ENCODE measurements at places on chromosomes 5 and 9. TPM values are rescaled to one million over a fixed set of nuclear protein-coding genes. Genes with fewer than 3 reads are reported as not detected.

Gene SH3RF2
- total RNA-seq, result not detected

GRCh38 chr5:53337827-53338226, 142.6 kb upstream of the FST start:
- no peak for DNase-seq

Gene ADAMTS12
- total RNA-seq, result 0.11 TPM

GRCh38 chr9:32644698-32645097, 9.2 kb upstream of the TAF1L start:
- no peak for DNase-seq

Gene MYOT
- not detected for total RNA-seq

DNA sequence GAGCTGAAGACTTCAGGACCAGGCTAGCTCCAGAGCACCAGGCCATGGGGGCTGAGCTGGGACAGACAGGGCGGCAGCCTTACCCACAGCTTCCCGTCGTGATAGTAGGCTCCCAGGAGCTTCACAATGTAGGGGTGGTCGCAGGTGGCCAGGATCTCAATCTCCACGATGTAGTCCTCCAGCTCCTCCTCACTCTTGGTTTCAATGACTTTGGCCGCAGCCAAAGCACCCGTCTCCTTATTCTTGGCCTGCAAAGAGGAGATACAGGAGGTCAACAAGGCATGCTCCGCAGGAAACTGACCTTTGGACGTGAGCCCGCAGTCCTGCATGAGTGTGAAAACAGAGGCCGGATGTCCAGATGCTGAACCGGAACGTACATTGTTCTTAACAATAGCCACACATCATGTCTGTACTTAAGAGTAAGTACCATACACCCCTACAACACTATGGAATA, 31.5 kb downstream of the STK10 start:
- peak; percentile 79 for DNase-seq
